ENCODE measurements at places on chromosomes 16 and 17.

DNA sequence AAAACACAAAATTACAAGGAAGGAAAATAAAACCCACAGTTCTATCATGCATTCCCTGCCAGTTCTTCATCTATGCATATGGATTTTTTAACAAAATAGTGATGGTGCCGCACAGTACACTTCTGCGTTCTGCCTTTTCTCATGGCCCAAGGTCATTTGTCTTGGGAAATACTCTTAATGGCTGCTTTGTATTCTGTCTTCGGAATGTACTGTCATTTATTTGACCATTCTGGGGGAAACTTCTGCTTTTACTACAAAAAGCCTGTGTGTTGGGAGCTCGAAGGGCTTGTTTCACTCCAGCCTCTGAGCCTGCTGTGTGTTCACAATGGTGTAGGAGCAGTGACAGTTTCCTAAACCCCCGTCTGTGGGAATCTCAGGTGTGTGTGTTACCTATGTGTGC lies 82.8 kb upstream of the SEC14L1 start:
- no peak for DNase-seq

DNA sequence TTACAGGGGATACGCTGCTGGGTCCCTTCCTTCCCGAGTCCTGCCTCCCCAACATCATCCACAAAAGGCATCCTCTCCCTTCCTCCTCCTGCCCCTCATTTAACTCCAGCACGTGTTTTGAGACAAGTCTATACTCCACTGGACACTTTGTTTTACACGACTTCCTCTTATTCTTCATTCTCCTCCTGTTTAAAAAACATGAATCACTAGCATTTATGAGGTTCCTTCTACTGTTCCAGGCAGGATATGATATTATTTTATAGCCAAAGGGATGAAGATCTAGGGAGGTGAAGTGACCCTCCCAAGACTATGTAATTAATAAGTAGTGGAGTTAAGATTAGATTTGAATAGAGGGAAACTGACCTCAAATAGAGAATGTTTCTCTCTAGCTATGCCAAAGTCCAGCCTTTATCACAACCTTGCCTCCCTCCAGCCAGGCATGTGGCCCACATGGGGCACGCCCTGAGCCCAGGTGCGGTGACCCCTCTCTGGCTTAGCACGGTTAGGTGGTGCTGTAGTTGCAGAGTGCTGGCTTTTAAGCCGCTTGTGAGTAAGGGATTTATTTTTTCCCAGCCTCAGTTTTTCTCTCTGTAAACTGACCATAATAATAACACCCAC lies 1.3 kb upstream of the HSD17B2 start:
- no peak for DNase-seq

DNA sequence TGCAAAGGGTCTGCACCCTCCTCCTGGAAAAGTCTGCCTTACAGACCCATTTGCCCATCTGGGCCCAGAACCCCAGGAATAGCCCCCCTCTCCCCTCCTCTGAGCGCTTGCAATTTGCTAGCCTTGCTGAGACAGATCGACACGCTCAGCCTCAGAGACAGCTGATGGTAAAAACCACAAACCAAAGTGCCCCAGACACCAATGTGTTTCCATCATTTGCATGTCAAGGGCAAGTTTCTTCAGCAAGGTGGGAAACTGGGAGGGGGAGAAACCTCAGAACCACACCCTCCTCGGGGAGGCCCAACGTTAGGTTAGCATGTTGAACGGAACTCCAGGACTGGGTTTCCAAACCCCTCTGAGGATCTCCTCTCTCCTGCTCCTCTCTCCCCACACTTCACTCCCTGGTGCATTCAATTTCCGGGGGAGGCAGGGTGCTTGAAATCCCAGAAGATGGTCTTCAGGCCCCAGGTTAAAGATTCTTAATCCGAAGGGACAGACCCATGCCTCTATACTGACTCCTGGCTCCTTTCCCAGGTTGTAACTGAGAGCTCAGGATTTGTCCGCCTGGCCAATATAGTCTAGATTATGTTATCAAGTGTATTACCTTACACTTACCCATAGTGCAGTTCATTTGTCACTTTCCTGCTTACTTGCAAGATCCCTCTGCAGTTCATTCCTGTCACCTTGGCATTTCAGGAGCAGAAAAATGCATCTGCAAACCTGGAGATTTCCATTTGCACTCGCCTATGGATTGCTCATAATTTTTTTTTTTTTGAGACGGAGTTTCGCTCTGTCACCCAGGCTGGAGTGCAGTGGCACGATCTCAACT lies 1.3 kb upstream of the CUEDC1 start:
- no peak for DNase-seq

- peak; percentile 50 for DNase-seq
Observed at GRCh38 chr17:40089077-40089895, 11.1 kb downstream of the NR1D1 start.

- no peak for DNase-seq
Observed at GRCh38 chr17:53924530-53925455, 102.1 kb downstream of the KIF2B start.

DNA sequence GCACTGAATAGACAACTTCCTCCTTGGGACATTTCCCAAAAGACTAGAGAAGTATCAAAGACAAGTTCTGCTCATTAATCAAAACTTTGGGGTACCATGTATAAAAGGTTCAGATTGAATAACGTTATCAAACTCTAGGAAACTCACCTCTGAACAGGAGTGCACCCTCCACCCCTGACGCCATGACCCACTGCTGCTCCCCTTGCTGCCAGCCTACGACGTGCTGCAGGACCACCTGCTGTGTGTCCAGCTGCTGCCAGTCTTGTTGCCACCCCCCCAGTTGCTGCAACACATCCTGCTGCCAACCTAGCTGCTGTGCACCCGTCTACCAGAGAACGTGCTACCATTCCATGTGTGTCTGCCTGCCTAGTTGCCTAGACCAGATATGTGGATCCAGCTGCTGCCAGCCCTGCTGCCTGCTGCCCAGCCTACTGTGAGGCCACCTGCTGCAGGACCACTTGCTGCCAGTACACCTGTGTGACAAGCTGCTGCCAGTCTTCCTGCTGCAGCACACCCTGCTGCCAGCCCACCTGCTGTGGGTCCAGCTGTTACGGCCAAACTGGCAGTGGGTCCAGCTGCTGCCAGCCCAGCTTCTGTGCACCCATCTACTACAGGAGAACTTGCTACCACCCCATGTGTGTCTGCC lies 13.8 kb upstream of the KRTAP9-2 start:
- DNase-seq: no peak

- DNase-seq: no peak
Observed at GRCh38 chr16:50360033-50360778, 8.6 kb downstream of the BRD7 start.
